ENCODE measurements at places on chromosomes 2 and 18.

DNA sequence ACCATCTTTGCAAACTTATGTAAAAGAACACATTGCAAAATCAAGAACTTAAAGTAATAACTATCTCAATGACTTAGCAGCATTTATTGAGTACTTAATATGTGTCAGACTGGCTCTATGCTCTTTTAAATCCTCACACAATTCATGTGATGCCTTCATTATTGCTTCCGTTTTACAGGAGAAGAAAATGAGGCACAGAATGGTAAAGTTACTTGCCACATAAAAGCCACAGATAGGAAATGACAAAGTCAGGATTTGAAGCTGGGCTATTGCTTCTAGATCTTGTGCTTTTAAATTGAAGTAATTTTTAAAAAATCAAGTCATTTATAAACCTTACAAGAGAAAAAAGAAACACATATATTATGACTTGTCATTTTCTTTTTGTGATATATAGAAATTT lies 174.2 kb downstream of the WDR7 start:
- no peak for DNase-seq

DNA sequence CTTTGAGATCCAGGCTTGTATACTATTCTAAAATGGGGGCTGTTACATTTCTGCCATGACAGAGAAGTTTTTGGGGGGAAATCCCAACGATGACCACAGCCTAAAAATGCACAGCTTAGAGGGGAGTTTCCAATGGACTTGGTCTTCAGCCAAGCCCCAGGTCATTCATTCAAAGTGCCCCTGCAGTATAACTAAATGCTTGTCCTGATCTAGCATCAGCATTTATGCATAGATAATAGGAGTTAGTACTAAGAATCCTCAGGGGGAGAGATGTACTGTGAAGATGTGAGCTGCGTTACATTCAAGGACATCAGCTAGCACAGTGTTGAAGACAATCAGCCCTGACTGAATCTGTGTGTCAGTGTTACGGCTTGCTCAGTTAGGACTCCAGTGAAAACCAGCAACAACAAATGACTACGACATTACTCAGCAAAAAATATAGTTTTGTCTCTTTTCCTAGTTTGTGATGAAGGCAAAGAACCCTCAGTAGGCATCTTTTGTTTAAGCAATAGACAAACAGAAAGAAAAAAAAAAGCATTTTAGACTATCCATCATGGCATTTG lies 160.9 kb downstream of the ZEB2 start:
- no peak for DNase-seq

DNA sequence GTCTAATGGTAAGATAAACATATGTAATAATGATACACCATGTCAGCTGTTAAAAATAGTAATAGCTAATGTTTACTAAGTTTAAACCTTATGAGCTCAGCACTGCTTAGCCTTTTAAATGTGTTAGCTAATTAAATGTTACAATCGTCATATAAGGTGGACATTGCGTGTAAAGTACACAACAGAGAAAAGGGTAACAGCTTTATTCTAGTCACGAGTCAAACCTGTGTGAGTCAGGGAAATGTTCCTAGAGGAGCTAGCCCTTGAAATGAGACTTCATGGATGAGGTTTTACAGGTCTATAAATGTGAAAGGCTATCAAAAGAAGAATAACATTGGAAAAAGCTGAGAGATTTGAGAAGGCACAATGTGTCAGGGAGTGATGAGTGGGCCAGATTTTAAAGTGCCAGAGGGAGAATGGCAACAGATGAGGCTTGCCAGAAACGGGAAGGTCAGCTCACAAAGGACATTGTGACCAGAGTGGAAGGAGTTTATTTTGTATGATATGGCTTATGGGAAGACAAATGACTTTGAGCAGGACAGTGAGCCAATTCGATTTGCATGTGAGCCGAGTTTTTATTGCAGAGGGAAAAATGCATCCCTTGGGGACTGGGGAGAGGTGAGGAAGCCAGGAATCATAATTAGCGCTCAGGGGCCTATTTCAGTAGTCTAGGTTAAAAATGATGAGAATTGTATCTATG lies 276.3 kb downstream of the CTNNA2 start:
- DNase-seq, result no peak

DNA sequence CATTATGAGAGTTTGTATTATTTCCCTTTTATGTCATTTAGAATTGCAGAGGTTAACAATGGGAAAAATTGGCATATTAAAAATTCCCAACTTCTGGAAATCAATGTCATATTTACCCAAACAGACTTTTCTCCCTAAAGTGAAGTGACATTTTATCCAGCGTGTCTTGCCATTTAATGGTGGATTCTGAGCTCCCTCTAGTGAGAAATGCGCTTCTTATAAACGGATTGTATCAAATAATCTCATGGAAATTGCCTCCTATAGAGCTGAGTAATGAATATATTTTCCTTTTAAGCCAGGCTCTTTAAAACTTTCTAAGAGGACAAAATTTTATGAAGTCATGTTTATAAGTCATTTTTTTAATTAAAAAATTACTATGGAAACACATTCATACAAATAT lies 5.7 kb upstream of the GCFC2 start:
- DNase-seq, result no peak

Measured in colonic mucosa (tissue), 4 donors.